ENCODE measurements at places on chromosomes 5 and 9.

GRCh38 chr5:73367650-73368049, 80.9 kb downstream of the FOXD1 start:
- DNase-seq: no peak

GRCh38 chr9:133306242-133307204, 29.5 kb downstream of the SURF6 start:
- DNase-seq: no peak

GRCh38 chr5:97547999-97548738, 365.1 kb upstream of the RIOK2 start:
- DNase-seq: no peak

- no peak for DNase-seq
Measured at GRCh38 chr5:8650186-8650585, 781.2 kb downstream of the MTRR start.

DNA sequence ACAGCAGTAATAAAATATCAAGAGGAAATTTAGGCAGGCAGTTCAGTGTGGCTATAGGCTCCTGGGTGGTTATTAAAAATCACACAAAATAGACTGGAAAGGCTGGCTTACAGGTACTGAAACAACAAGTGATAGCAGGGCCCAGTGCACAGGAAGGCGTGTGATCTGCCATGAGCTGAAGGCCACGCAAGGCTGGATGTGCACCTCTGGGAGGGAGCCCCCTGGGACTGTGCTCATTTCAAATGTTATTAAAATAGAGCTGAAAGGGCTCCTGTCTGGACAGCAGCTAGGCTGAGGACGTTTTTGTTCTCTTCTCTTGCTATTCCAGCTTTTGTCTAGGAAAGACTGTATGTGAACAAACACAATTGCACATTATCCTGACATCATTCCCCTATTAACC, 324.3 kb upstream of the RFX3 start:
- no peak for DNase-seq

GRCh38 chr5:152523964-152524363, 118.9 kb upstream of the NMUR2 start:
- DNase-seq: no peak

GRCh38 chr9:115923410-115923809, 230.2 kb upstream of the PAPPA start:
- DNase-seq: no peak

- no peak for DNase-seq
Measured at GRCh38 chr5:893711-894110, 1.0 kb downstream of the TRIP13 start.

DNA sequence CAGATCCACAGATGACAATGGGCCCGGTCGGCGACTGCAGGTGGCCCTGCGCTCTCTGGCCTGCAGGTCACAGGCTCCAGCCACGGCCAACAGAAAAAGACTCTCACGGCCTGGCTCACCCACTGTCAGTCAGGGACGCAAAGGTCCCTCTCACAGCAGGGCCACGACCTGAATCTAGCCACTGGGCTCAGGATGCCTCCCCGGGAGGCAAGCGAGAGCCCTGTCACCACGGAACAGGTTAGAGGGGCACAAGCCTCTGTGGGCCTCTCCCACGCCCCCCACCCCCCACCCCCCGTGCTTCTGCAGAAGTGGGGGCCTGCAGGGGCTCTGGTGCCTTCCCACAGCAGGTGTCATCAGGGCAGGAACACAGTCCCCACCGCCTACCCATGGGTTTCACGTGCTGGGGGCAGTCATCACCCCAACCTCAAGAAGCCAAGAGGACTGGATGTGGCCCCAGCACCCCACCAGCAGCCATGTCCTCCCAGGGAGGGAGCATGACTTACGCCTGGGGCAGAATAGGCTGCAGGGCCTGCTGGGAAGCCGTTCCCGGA, 17.3 kb upstream of the EGFL7 start:
- no peak for DNase-seq

DNA sequence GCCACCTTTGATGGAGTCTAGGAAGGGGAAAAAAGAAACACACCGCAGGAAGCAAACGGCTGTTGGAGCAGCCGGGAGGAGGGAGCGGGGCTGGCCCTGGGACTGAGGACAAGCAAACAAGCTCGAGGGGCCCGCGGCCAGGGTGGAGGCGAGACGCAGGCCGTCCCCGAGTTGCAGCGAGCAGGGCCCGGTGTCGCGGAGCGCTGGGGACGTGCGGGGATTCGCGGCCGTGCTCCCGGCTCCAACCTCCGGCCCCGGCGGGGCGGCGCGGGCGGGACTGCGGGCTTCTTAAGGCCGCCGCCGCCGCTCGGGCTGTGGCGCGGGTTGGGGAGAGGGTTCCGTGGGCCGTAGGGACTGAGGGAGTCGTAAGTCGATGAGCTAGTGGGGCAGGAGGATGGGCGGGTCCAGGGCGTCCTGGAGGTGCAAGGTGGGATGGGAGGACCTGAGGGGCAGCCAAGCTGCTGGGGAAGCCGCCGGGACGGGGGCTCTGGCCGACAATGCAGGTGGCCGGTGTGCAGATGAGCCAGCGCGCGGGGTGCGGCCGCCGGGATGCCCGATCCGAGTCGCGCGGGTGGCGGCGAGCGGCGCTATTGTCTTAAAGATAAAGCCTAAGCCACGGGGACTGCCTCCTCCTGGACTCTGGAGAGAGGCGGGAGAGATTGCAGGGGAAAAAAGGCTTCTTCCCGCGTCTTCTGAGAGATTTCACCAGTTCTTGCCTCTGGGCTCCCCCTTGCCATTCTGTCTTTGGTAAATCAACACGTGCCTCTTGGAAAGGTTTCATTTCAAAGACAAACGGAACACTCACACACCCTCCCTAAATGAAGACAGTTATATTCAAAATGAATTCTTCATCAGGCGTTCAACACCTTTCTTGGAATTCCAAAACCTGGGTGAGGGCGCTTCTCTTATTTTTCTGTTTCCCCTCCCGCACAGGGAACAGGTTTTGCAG, 1.6 kb upstream of the HAPLN1 start:
- no peak for DNase-seq

DNA sequence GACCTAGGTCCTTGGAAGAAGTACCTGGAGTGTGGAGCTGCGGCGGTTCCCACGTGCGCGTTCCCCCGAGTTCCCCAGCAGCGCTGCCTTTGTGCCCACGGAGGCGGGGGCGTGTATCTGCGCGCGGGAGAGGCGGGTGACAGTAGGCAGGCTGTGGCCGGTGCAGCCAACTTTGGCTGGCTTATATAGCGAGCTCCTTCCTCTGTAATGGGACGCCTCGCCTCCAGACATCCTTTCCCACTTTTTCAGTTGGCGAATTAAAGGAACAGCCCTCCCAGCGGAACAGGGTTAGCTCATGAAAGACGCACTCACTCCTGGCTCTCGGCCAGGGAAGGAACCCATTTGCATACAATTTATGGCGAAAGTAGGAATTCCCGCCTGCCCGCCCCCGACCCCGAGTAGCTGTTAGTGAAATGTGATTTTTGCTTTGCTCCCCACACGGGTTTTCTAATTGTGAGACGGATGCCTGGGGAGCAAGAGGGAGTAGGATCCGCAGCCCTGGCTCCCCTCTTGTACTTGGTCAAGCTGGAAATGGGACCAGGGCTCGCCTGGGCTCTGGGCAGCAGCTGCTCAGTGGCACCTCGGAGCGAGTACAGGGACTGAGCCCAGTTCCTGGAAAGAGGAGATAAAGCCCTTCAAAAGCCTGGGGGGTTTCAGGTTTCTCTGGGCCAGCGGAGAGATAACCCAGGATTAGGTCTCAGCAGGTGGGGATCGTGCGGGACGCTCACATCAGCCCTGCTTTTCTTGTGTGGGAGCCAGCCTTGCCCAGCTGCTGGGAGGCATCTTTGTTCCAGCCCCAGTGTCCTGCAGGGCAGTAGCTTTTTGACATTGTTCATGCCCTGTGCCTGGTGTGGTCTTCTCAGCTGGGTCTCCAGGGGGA, at the start of gene TNC:
Gene TNC (minus strand): TSS at position 159 of the 880 bp plus-strand sequence. CDS start 27,139 bp downstream, outside the sequence.
- no peak for DNase-seq

DNA sequence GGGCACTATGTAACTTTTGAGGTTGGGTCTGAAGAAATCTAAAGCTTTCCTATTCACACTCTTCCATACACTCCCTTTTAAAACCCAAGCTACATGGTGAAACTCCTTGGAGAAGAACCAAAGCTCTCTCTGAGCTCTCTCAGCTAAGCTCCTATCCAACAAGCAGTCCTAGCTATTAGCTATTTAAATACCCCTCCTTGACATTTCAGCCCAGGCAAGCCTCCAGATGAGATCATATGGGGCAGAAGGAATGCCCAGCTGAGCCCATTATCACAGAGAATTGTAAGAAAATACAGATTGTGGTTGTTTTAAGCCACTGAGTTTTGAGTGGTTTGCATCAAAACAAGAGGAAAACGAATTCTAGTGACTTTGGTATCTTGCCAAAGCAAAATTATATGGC, 15.2 kb downstream of the HSPB3 start:
- no peak for DNase-seq

DNA sequence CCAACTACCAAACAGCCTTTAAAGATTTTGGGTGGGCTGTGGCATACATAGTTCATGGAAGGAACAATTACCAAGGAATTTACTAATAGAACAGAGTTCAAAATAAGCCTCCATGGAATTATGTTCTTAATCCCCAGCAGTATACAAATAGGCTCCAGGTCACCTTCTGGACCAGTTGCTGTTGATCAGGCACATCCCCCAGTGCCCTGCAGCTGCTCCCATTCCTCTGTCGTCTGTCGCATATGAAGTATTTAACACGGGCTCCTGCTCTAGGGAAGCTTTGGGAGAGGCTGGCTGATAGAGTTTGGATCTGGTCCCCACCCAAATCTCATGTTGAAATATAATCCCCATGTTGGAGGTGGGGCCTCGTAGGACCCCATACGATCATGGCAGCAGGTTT, 17.8 kb downstream of the SHC3 start:
- no peak for DNase-seq

GRCh38 chr9:70829591-70830265, 291.7 kb downstream of the TRPM3 start:
- DNase-seq: no peak

- no peak for DNase-seq
Measured at GRCh38 chr5:173673295-173674101, 57.0 kb upstream of the BOD1 start.

DNA sequence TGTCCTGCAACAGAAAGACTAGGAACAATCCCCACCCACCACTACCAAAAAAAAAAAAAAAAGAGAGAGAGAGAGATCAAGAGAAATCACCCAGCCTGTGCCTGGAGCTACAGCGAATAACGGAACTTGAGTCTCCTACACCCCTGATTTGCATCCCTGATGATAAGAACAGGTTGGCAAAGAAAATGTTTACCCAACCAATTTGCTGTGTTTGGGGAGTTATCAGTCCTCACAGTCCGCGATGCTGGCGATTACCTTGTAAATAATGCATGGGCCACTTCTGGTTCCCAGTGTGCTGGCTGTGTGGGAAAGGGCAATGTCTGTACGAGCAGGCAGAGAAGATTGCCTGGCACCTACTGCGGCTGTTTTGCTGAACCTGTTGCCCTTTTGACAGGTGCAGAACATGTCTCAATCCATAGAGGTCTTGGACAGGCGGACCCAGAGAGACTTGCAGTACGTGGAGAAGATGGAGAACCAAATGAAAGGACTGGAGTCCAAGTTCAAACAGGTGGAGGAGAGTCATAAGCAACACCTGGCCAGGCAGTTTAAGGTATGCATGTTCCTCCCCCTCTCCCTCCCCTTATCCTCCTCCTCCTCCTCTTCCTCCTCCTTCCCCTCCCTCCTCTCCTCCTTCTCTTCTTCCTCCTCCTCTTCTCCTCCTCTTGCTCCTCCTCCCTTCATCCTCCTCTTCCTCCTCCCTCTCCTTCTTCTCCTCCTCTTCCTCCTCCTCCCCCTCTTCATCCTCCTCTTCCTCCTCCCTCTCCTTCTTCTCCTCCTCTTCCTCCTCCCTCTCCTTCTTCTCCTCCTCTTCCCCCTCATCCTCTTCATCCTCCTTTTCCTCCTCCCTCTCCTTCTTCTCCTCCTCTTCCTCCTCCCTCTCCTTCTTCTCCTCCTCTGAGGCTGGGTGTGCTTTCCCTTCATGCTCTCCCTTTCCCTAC, 8.3 kb downstream of the OLFM1 start:
- no peak for DNase-seq

- no peak for DNase-seq
Measured at GRCh38 chr9:89994988-89995613, 390.3 kb downstream of the GADD45G start.

DNA sequence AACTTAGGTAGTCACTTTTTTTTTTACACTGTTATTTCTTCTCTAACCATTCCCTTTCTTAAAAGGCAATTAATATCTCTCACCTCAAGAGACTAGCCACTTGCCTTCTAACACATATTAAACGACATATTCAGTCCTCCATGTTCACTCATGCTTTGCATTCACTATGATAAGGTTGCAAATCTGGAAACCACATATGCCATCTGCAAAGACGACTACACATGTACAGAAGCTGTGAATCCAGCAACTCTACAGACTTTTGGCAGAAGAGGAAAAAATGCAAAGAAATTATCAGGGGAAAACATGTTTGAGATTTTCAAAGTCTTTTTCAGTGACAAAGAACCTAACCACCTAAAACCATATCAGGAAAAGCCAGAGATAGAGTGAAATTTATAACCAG, 112.1 kb downstream of the EPB41L4A start:
- no peak for DNase-seq

- DNase-seq: no peak
Measured at GRCh38 chr5:57538341-57538955, 55.8 kb upstream of the ACTBL2 start.

GRCh38 chr5:151214614-151215545, 9.0 kb downstream of the CCDC69 start:
- DNase-seq: no peak
